Left ventricle myocardium inferior (tissue), 1 donor: ENCODE measurements at places on chromosomes 13 and 19.

DNA sequence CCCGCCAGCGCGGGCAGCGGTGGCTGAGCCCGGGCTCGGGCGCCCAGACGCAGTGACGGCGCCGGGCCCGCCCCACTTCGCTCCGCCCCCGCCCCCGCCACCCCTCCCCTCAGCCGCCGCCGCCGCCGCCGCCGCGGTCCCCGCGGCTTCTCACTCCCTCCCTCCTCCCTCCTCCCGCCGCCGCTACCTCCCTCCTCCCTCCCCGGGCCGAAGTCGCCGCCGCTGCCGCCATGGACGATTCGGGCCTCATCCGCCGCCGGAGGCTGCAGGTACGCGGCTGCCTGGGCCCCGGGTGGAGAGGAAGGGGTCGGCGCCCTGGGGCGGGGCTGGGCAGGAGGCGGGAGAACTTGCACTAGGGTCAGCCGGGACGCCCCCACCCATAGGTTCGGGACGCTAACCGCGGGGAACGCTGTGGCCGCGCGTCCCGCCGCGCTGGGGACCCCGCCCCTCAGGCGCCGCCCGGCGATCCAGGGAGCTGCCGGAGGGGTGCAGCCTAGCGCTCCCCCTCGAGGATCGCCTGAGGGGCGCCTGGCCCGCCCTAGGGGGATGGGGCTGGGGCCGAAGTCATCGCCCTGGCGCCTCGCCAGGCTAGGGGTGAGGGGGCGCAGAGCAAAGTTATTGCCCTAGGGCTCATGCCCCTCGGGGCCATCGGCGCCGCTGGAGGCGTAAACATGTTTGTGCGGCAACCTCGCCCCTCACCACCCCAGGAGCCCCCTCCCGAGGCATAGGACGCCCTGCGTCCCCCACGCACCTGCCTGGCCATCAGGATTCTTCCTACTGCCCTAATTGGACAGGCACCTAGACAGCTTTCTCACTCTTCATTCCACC, 427 bp downstream of the RTBDN start:
- H3K36me3 ChIP-seq: no peaks in the 10 kb centered on the region
- DNase-seq: no peak
- H3K27ac ChIP-seq: no peak overlapping the region
- H3K4me1 ChIP-seq: peaks cover 31% of the 10 kb centered on the region
- H3K4me3 ChIP-seq: peak overlapping the region; percentile 57

DNA sequence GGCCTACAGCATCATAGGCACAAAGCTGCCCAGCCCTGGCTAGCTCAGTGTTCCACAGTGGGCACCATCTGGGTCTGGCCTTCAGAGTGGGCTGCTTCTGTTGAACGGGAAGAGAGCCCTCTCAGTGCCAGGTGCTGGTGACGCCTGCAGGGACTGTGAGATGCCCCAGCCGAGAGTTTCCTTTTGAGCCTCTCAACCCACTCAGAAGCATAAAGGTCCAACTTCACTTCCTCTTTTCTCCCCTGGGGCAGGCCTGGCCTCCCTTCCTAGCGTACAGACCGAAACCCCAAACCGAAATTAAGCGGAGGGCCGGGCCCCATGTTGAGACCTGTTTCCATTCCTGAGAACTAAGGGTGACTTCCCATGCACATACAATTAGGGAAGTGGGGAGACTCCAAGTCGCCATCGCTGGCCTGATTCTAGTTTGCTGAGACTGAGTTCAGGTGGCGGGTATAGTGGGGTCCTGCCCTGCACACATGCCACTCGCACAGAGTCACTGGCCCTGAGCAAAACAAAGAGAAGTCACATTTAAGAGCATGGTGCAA, 6.9 kb downstream of the RAB8A start:
- no peak for DNase-seq
- H3K27ac ChIP-seq: no peak overlapping the region
- H3K27me3 ChIP-seq: no peaks in the 10 kb centered on the region
- H3K36me3 ChIP-seq: peaks cover 57% of the 10 kb centered on the region
- no peak overlapping the region for H3K4me3 ChIP-seq

DNA sequence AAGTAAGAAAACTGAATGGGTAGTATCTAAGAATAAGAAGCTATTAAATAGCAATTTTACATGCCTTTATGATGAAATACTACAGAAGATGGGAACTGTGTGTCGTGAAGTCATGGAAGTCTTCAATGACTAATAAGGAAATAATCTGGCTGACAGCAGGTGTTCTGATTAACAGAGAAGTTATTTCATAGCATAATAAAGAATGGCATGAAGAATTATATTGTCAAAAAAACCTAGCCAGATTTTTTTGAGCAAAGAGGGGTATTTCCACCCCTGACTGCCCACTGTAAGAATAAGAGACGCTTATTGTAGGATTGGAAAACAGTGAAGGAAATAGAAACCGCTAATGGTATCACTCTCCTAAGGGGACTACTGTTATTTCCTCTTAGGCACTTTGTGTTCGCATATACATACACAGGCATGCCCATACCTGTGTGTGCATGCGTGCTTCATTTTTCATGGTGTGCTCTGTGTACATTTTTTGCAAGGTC, 318.8 kb downstream of the SHISA2 start:
- H3K27ac ChIP-seq: no peak overlapping the region
- H3K4me3 ChIP-seq: no peak overlapping the region
- no peaks in the 10 kb centered on the region for H3K36me3 ChIP-seq
- DNase-seq: no peak

DNA sequence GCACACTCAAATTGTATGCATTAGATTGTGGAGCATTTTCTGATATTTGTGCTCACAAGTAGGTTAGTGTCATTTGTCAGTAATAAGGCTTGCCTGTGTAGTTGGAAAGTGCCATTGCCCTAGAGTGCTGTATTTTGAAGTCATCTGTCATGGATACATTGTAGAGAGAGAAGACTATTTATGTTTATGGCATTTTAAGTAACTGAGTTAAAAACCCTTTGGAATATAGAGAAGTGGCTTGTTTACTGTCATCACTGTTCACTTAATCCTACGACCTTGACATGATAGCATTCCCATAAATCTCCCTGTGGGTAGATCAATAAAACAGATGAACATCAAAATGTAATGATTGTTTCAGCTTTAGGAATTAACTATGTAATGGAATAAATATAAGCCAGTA, 110.6 kb downstream of the MAB21L1 start:
- H3K4me3 ChIP-seq: no peak overlapping the region
- H3K27ac ChIP-seq: no peak overlapping the region
- DNase-seq: no peak
- H3K4me1 ChIP-seq: no peaks in the 10 kb centered on the region

- peaks cover 6% of the 10 kb centered on the region for H3K36me3 ChIP-seq
- H3K4me1 ChIP-seq: peaks cover 49% of the 10 kb centered on the region
- no peak overlapping the region for H3K27ac ChIP-seq
- no peaks in the 10 kb centered on the region for H3K27me3 ChIP-seq
- no peak overlapping the region for H3K4me3 ChIP-seq
- no peak for DNase-seq
Measured at GRCh38 chr19:47657719-47658118, 48.8 kb downstream of the BICRA start.

DNA sequence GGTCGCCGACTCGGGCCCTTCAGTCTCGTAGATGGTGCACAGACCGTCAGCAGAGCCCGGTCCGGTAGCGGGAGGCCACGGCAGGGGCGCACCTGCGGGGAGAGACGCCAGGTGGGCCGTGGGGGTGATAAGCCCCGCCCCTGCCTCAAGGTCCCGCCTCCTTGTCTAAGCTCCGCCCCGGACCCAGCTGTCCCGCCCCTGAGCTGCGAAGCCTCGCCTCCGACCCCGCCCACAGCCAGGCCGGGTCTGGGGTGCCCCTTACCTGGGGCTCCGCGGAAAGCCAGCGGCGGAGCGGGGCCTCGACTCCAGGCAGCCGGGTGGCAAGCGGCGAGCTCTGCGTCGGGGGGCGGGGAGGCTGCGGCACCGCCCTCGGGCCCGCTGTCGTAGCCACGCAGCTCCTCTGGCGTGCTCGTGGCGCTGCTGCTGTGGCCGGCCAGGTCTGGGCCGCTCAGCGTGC, 4.7 kb downstream of the PRR36 start:
- no peaks in the 10 kb centered on the region for H3K36me3 ChIP-seq
- peak overlapping the region; percentile 67 for H3K4me3 ChIP-seq
- peaks cover 47% of the 10 kb centered on the region for H3K4me1 ChIP-seq
- peaks cover 66% of the 10 kb centered on the region for H3K27me3 ChIP-seq

- peaks cover 6% of the 10 kb centered on the region for H3K27me3 ChIP-seq
- H3K4me3 ChIP-seq: no peak overlapping the region
- H3K36me3 ChIP-seq: no peaks in the 10 kb centered on the region
Measured at GRCh38 chr13:97752961-97753668, 200.4 kb upstream of the IPO5 start.
